ENCODE measurements at places on chromosomes 5 and 9. TPM values are rescaled to one million over a fixed set of nuclear protein-coding genes. Genes with fewer than 3 reads are reported as not detected.

Gene PRRC2B
- 126 TPM for total RNA-seq

Gene FKBP15
- 32.8 TPM for total RNA-seq

Gene ANKRD34B
- not detected for total RNA-seq

Gene FAM151B
- total RNA-seq, result 0.10 TPM

Gene CXCL14
- total RNA-seq, result not detected

Gene MEF2C
- total RNA-seq, result 0.15 TPM

Gene ERP44
- 15.2 TPM for total RNA-seq

Gene TNC
- 1.5 TPM for total RNA-seq

Gene REEP2
- 5.1 TPM for total RNA-seq

Gene HRCT1
- total RNA-seq, result not detected

Gene GABBR2
- total RNA-seq, result not detected
